Activated effector memory CD4-positive, alpha-beta T cell treated with anti-CD3 and anti-CD28 coated beads, Interleukin-2, amount 50 U/mL, for 16 hours (primary cell): ENCODE measurements at places on chromosomes 5 and 9.

GRCh38 chr9:112035166-112035826 lies 138.7 kb downstream of the UGCG start:
- no peak for DNase-seq

DNA sequence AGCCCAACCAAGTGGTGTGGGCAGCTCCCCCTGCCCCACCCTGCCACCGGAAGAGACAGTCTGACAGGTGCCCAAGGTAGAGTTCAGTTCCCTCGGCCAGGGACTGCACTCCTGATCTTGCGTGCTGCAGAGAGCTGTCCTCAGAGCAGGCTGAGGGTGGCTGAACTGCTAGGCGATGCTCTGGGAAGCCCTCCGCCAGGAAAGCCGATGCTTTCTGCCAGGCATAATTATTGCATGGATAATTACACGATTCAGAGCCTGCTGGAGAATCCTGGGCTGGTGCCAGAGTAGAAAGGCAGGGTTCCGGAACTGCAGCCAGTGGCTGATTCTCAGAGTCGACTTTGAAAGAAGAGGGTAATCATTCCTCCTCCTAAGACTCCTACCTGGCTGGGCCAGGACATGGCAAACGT lies 19.3 kb downstream of the KCNIP1 start:
- no peak for DNase-seq

DNA sequence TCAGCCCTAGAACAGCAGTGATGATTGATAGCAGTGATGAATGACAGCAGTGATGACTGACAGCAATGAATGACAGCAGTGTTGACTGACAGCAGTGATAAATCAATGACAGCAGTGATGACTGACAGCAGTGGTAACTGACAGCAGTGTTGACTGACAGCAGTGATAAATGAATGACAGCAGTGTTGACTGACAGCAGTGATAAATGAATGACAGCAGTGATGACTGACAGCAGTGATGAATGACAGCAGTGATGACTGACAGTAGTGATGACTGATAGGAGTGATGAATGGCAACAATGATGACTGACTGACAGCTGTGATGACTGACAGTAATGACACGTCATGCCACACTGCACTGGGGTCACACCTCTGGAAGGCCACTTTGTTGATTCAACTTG lies 106.8 kb downstream of the ENTREP1 start:
- DNase-seq = no peak

DNA sequence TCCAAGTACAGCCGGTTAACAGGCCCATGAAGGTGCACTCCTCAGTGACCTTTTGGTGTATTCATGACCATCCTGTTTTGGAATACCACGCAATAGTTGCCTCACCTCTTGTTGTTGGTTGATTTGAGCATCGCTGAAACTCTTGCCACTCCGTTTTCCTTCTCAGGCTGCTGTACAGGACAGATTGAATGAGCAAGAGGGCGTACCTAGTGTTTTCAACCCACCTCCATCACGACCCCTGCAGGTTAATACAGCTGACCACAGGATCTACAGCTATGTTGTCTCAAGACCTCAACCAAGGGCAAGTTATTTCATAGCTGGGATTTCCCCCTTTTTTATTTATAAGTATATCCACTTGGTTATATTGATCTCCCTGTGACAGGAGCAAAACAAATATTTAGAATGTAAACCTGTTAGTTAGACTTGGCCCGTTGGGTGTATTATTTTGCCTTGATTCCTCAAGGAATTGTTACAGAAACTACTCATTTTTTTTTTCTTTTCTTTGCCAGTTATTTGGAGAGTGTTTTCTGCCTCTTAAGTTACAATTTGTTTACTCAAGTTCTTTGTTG lies 38.1 kb downstream of the FAF2 start:
- no peak for DNase-seq

DNA sequence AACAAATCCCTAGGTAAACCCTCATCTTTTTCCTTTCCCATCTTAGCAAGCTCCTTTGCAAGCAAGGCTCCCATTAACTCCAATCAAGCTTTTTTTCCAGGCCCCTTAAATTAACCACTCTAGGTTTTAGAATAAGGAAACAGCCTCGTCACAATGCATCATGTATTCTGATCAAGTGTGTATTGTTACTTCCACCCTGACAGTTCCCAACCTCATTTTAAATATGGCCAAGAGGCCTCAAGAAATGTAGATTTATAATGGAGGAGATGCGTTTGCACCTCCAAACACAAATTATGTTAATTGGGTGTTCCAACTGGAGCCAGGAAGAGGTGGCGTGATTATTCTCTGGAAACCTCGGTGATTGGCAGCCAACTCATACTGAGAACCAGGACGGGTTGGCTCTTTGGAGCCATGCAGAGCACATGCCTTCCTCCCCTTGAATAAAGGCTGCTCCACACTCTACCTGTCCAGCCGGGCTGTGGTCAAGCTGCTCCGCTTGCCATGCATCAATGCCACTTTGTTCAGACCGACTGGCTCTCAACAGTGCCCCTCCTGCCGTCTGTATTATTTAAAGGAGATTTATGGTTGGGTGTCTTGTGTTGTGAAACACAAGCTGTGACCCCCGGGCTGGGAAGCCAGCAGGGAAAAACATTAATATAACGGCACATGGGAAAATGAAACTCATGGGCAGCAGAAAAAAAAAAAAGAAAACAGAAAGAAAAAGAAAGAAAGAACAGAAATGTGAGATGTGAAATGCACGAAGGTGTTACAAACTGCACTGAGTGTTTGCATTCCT lies 191.1 kb downstream of the EBF1 start:
- no peak for DNase-seq

DNA sequence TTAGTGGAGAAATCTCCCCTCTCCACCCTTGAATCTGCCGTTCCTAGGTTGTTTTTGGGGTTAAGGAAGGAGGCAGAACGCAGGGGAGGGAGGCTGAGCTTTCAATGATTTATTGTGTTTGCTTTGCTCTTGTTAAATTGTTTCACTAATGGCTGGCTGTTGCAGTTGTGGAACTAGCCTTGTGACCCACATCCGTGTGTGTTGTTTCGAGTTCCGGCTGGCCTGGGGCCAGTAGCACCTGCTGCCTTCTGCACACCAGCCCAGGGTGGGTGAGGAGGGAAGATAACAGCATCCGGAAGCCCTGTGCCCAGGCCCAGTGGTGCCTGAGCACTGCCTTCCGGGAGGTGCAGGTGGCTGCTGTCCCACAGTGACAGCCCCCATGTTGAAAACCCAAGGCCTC lies 3.6 kb downstream of the ERGIC1 start:
- DNase-seq = peak; percentile 70

- no peak for DNase-seq
Measured at GRCh38 chr5:83653669-83654068, 67.0 kb downstream of the HAPLN1 start.

GRCh38 chr5:101062902-101063301 lies 159.8 kb upstream of the ST8SIA4 start:
- DNase-seq = no peak

GRCh38 chr9:14080959-14081542 lies 232.9 kb downstream of the NFIB start:
- DNase-seq = no peak

GRCh38 chr9:32426278-32426939 lies 42.0 kb downstream of the ACO1 start:
- no peak for DNase-seq

GRCh38 chr5:100434815-100435214 lies 100.4 kb upstream of the FAM174A start:
- DNase-seq = no peak

DNA sequence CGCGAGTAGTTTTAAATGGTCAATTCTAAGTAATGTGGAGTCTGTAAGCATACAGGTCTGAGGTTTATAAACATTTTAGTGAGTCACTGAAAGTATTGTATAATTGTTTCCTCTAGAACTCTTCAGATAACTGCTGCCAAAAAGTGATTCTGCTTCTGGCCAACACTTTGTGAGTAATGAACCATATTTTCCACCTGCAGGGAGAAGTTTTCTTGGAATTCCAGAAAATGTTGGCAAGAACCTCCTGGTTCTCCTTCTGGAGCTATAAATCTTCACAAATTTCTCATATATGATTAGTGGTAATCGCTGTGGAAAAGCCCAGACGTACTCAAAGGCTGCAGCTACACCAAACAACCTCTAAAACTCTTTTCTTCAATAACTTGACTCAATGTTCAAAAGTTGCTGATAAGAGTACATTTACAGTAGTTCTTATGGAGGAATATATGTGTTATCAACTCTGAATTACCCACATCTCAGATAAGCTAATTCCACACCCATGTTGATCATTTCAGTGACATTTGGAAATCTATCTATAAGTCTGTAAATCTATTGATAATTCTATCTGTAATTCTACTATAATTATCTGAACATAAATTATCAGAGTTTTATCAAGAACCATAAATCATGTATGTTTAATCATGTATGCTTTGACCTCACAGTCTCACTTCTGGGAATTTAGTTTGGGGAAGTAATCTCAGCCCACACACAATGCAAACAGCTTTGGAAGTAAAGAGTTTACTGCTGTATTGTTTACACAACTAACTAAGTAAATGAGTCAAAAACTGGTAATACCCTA lies 74.1 kb downstream of the FNBP1 start:
- no peak for DNase-seq

DNA sequence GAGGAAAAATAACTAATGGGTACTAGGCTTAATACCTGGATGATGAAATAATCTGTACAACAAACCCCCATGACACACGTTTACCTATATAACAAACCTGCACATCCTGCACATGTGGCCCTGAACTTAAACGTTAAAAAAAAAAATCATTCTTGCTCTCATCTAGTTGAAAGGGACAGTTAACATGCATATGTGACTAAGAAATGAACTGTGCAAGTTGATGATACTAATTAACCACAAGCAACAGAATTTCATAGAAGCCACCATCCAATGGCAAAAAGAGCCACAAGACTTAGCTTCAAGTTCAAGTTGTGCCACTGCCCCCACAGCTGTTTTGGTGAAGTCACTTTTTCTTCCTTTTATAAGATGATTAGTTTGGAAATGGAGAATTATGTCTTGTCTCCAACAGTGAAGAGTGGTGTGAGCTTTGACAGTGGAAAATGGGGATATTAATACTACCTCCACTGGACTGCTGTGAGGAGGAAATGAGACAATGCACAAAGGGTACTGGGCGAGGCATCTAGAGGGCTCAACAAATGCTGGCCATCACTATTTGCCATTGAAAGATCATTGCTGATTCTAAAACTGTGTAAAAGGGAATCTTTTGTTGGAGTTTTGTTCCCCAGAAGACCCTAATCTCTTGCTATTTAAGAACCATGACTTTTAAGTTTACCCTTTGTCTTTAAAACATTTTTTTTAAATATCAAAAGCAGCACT lies 202.1 kb downstream of the EBF1 start:
- no peak for DNase-seq

GRCh38 chr5:190366-191035 lies 794 bp upstream of the LRRC14B start:
- peak; percentile 46 for DNase-seq

- no peak for DNase-seq
Measured at GRCh38 chr5:86565197-86565789, 52.4 kb upstream of the COX7C start.

- DNase-seq = no peak
Measured at GRCh38 chr5:53339962-53340540, 140.4 kb upstream of the FST start.

- DNase-seq = no peak
Measured at GRCh38 chr9:6351737-6352136, 23.6 kb downstream of the TPD52L3 start.

GRCh38 chr5:78295035-78295961 lies 800 bp upstream of the AP3B1 start:
- peak; percentile 85 for DNase-seq

GRCh38 chr9:111349766-111350165 lies 19.7 kb upstream of the OR2K2 start:
- no peak for DNase-seq

DNA sequence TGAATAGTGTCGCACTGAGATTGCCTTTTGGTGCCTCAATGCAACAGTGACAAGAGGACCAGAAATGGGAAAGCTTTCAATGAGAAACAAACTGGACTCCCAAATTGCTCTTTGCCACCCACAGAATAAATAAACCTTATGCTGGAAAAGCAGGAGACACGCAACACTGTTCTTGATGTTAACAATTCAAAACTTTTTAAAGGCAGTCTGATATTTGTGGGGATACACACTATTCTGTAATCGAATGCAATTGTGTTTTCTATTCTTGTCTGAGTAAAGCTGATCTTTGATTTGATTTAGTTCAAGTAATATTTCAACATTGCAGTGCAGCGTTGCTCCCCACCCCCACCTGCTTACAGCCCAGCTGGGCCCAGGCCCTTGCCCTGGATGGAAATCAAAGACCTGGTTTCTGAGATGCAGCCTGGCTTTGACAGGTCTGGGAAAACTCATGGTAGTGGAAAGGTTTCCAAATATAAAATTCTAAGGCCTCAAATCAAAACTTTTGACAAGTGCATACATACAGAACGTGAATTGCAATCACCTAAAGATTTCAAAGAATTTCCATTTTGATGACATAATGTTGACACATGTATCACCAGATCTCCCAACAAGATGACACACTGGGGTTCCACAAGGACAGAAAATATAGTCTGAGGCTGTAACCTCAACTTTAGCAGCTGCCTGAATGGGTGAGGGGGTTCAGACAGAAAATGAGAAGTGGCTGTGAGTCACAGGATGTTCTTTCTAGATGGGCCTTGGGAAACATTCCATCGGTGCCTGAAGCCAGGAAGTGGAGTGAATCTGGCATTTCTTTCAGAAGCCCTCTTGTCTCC lies 55.1 kb downstream of the ABCA1 start:
- DNase-seq = no peak

GRCh38 chr5:67065237-67065636 lies 131.4 kb downstream of the CD180 start:
- DNase-seq = no peak

GRCh38 chr9:28747351-28747985 lies 1174.2 kb upstream of the C9orf72 start:
- no peak for DNase-seq

DNA sequence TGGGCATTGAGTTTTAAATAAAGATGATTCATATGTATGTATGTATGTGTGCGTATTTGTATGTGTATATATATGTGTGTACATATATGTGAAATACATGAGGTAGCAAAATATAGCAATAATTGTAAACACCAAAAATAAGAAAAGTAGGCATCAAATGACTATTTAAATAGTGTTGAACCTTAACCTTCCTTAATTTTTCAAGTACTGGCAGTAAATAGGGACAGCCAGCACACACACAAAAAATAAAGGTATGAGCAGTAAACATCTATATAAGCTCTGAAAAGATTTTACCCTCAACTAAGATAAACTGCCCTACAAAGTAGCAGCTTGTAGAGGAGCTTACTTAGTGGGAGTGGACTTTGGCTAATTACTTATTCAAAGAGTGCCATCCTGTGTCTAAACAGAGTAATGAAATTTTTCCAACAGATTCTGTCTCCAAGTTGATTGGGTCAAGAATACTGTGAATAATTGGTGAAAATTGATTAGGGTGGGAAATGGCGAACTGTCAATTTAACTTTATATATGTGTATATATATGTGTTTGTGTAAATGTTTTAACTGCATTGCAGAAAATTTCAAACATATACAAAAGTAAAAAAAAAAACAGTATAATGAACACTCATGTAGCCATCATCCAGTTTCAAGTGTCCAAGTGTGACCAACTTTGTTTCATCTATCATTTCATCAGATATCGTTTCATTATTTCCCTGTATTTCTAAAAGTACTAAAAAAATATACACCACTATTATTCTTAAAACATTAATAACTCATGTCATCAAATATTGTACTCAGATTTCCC lies 2.0 kb upstream of the ADAMTS6 start:
- DNase-seq = no peak
